ENCODE measurements at places on chromosomes 1 and 21.

DNA sequence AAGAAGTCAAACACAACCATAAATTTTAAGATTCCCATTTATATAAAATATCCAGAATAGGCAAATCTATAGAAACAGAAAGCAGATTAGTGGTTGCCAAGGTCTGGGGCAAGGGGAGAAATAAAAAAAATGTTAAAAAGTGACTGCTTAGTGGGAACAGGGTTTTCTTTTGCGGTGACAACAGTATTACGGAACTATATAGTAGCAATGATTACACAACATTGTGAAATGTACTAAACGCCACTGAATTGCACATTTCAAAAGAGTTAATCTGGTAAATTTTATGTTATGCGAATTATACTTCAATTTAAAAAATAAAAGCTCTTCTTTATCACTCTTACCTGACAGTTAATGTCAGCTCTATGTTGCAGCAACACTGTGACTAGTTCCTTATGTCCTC, 105.2 kb downstream of the ACBD6 start:
- DNase-seq = no peak

GRCh38 chr1:48676376-48676775, 100.3 kb downstream of the BEND5 start:
- DNase-seq = no peak

GRCh38 chr1:110872745-110873720, at the start of gene CD53:
Gene CD53 (plus strand): TSS chr1:110873148. CDS start chr1:110891409, 18,261 bp downstream.
- peak; percentile 45 for DNase-seq

DNA sequence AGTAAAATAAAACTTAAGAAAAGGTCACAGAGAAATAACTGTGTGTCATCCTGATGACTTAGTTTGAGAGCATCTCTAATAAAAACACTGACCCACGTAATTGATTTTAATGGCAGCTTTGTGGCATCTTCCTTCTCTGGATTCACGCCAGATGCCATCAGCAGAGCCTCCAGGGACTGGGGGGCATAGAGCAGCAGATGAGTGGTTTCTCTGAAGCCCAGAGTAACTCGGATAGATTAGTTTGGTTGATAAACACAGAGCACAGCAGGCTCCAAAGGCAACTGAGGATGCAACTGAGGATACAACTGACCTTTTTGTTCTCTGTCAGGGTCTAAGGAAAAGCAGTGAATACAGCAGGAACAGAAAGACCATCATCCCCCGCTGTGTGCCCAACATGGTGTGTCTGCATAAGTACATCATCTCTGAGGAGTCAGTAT, 180.8 kb downstream of the RPS6KC1 start:
- no peak for DNase-seq

- DNase-seq = no peak
Observed at GRCh38 chr1:203041351-203041932, 15.2 kb downstream of the PPFIA4 start.

DNA sequence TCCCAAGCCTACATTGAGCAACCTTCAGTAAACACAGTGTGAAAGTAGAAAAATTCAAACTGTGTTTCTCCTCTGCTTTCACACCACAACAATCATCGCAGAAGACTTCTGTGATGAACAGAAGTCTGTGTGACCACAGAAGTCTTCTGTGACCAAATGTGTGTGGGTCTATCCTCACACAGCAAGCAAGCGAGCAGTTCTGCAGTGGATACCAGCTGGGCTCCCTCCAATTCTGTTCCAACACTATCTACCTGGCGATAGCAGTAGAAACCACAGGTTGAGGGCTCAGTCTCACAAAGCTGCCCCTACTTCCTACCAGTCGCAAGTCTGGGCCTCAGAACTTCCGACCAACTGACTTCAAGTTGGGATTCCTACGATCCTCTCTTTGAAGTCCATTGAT, 21.0 kb upstream of the RAP1A start:
- DNase-seq = no peak

DNA sequence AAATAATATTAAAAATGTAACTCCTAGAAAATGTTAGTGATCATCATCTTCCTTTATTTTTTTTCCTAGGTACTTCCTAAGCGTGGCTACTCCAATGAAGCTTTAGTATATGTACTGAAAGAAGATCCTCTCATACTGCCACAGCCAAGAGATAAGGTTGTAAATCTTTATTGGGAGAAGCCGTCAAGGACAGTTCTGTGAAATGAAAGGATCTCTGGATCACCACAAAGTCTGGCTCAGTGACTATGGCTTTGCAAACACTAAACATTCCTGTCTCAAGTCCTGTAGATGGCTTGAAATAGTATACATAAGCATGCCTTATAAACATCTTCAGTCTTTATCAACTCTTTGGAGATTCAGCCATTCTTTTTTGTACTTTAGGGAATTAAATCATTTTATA, 61.2 kb upstream of the DPH5 start:
- DNase-seq = no peak

- DNase-seq = no peak
Observed at GRCh38 chr1:64757213-64757612, 12.3 kb downstream of the RAVER2 start.

- DNase-seq = no peak
Observed at GRCh38 chr1:180937624-180938225, 25.0 kb downstream of the KIAA1614 start.

GRCh38 chr1:15249081-15249480, 2.1 kb downstream of the FHAD1 start:
- DNase-seq = no peak

DNA sequence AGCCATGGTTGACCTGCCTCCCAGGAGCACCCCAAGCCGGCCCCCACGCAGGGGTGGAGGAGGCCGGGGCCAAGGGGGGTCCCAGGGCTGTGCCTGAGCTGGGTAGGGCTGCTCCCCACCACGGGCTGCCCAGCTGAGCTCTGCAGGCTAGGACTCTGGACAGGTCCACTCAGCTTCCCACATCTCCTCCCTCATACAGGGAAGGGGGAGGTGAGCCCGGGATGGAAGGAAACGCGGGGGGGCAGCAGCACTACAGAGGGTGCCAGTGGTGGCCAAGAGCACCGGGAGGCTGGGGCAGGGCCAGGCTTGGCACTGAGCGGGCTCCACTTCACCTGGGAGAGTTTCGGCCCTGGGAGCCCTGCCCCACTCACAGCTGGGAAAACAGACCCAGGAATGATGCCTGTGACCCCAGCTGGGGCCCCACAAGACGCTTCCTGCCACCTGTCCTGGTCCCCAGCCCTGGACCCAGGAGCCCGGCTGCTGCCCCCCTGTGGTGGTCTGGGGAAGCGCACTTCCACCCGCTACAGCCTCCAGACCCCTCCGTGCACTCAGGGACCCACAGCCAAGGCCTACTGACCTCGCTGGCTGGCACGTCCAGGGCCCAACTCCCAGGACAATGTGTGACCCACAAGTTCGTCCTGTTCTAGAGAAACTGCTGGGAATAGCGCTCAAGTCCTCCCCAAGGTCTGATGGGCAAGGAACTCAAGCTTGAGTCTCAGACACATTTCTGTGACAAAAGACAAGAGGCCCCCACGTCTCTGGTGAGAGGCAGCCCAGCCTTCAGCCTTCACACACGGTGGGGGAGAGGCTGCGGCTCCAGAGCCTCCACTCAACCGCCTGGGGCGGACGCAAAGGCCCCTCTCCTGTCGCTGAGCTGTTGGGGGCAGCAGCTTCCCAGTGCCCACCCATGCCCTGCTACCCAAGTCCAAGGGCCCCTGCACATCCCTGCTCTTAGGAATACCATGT, 3.0 kb downstream of the AURKAIP1 start:
- no peak for DNase-seq

DNA sequence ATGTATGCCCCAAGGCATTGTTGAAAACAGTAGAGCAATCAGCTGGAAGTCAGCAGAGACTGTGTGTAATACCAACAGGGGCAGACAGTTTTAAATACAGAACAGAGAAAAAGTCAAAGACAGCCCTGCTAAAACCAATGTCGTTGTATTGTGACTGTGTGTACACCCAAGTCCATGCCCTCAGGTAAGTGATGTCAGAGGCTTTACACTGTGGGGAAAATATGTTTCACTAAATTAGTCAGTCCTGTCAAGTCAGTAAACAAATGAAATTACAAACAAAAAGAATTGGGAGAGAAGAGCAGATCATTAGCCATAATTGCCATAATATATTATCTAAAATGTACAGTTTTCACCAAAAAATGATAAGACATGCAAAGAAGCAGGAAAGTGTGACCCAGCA, 2.4 kb upstream of the CYP2J2 start:
- DNase-seq = no peak

DNA sequence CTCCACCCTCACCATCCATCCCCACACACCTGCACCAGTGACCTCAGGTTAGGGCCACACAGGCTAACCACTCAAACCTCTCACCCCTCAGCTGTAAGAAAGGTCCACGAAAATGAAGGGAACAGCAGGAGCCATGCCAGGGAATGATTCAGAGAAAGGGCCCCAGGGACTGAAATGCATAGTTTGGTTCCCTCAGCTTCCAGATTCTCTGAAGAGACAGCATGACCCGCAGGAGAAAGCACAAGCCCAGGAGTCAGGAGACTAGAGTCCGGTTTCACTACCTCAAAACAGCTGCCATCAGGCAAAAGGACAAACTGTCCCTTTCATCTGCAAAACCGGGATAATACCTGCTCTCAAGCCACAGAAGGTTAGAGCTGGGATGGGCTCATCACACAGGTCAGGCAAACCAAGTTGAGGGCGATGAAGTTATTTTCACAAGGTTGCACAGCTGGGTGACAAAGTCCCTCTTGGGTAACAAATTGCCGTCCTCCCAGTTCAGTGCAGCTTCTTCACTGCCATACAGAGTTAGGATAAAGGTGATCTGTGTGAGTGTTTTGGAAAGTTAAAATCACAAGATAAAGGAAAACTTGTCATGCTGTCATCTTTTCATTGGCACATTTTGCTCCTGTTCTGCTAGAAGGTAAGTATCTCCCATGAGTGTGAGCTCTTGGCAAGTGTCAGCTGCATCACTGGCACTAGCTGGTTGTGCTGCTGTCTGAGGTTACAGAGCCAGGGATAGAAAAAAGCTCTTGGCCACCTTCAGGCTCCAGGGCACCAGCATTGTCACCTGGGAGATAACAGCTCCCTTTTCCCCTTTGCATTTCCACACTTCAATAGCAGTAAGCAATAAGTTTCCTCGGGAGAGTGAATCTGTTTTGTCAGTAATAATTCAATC, 120.4 kb downstream of the KCNH1 start:
- no peak for DNase-seq

- DNase-seq = no peak
Observed at GRCh38 chr1:55197099-55197498, 18.1 kb downstream of the USP24 start.

DNA sequence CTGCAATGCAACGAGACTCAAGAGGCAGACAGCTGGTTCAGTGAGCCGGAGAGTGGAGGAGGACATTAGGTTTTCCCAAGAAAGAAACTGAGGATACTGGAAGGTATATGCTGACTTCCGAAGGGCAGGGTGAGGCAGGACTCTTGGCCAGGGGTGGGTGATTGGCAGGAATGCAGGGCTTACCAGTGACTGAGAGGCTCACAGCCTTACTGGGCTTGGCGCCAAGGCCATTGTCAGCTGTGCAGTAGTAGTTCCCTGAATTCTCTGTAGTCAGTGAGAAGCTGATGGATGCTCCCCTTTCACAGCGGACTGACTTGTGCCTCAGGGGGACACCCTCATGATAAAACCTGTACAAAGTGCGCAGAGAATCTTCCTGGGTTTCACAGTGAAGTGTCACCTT, 9.6 kb downstream of the FCRL5 start:
- DNase-seq = peak; percentile 46

GRCh38 chr1:208142590-208143382, 101.4 kb downstream of the PLXNA2 start:
- DNase-seq = no peak

- peak; percentile 89 for DNase-seq
Observed at GRCh38 chr1:229258031-229258756, 12.7 kb upstream of the RAB4A start.

- DNase-seq = peak; percentile 32
Observed at GRCh38 chr1:61085983-61086644, 3.8 kb downstream of the NFIA start.

GRCh38 chr21:32499249-32500055, 85.9 kb downstream of the TCP10L start:
- no peak for DNase-seq

- no peak for DNase-seq
Observed at GRCh38 chr1:165873481-165873880, 46.1 kb downstream of the UCK2 start.

DNA sequence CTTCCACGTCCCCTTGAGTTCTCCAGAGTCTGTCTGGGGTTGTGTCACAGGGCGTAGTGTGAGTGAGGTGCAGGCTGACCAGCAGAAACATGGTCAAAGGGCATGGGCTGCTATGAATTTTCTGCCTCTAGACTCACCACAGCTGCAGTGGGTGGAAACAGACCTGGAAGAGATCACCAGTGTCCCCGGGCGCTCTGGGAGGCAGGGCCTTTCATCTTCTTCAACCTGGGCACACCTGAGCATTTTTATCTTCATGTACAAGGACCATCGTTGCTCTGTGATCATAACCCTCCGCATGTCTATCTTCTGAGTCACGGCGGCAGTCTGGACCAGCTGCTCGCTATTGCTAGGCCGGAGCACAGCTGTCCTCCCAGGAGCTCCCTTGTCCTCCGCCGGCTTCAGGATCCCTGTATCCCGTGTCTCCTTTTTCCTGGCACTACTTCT, 29.6 kb downstream of the DEGS1 start:
- DNase-seq = no peak

- no peak for DNase-seq
Observed at GRCh38 chr1:59266927-59267293, 30.0 kb upstream of the FGGY start.

GRCh38 chr1:168390271-168390670, 109.6 kb downstream of the TBX19 start:
- DNase-seq = no peak

- DNase-seq = no peak
Observed at GRCh38 chr1:227093309-227093708, 153.2 kb downstream of the COQ8A start.

DNA sequence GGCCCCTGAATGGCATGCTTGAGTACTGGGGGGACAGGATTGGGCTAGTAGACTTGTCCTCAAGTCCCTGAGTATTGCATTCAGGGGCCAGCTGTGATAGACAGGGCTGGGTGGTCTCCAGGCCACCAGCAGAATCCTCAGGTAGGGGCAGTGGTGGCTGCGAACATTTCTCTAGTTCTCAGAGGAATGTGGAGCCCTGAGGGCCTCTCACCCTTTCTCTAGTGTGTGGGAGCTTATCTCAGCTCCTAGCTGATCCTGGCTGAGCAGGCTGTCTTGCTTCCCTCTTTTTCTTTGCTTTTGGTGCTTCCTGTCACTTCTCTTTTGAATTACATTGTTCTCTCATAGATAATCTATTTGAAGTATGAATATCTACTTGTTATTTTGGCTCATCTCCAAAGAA, 30.0 kb upstream of the PM20D1 start:
- no peak for DNase-seq

- DNase-seq = no peak
Observed at GRCh38 chr21:46500224-46500861, 41.7 kb downstream of the DIP2A start.

GRCh38 chr1:227944931-227945890, 2.5 kb downstream of the WNT9A start:
- DNase-seq = no peak

All from globus pallidus (tissue), 1 donor.